ENCODE measurements at places on chromosomes 5 and 9.

DNA sequence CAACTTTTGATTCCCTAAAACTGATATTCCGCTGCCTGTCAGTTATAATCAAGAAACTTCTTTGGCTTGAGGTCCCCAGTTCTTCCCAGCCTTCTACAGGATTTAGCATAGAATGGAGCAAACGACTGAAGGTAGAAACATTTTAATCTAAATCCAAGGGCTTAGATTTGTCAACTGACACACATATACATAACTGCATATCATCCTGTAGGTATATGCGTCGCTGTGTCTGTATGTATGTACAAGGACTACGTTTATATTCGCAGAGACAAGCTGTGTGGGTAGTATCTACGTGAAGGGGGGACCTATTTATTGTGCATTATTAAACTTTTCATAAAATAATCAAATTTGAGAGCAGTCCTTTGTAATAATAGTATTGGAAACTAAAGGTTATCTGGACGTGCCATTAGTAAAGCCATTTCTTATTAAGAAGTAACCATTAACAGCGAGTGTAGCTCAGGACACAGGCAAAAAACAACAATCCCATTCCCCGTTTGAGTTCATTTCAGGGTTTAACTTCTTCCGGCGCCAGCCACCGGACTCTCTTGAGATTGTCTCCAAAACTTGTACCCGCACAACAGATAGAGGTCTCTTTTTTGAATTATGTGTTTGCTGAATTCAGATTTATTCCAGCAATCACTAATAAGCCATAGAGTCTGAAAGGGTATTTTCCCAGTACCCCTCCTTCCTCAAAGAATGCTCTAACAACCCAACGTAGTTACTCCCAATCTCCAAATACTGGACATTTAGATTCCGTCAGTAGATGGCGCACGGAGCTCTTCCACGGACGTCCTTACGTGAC, 2.1 kb upstream of the MLLT3 start:
- no peak for DNase-seq

DNA sequence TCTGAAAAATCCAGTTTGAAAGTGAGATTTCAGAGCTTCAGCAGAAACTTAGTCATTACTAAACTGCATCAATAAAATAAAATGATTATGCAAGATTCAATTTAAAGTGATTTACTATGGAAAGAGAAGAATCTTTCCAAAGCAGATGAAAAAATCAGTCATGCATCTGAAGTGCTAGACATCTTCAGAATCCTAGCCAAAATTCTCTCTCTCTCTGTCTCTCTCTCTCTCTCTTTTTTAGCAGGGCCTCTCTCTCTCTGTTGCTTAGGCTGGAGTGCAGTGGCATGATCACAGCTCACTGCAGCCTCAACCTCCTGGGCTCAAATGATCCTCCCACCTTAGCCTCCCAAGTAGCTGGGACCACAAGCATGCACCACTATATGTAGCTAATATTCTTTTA, 18.2 kb upstream of the UBLCP1 start:
- DNase-seq, result no peak

DNA sequence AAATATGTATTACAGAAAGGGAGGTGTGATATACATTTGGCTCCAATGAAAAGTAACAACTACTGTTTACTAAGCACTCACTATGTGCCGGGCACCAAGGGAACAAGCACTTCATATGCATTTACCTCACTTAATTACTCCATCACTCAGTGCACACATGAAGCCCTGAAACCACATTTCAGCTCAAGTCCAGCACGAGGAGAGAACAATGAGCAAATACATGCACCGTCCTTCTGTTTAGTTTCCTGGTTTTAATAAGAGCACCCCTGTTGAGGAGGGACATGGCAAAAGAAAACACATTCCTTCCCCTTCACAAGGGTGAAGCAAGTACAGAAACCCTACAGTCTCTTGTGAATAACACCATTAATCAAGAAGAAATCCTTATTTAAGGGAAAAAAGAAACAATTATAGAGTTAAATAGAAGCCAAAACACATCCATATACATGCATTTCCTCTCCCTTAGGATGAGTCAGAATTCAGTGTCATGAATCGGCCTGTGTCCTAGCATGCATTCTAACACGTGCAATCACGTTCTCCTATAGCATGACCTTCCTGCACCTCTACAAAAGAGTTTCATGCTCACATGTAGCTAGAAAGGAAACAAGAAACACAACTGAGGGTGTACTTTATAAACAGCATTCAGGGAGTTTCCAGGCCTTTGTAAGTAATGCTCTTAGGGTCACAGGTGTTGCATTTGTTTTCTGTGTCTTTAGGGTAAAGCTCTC, 411.6 kb downstream of the BNC2 start:
- DNase-seq, result no peak

GRCh38 chr9:105127863-105128220, 116.6 kb upstream of the SLC44A1 start:
- no peak for DNase-seq

- DNase-seq, result no peak
Measured at GRCh38 chr9:93820667-93821306, 134.4 kb downstream of the BARX1 start.

- no peak for DNase-seq
Measured at GRCh38 chr5:18602402-18602801, 968.1 kb downstream of the TAF11L14 start.

GRCh38 chr5:87526131-87526530, 113.4 kb upstream of the CCNH start:
- DNase-seq, result no peak

GRCh38 chr9:70409280-70409679, 5.2 kb downstream of the KLF9 start:
- no peak for DNase-seq

GRCh38 chr5:180486636-180487149, 7.5 kb upstream of the CNOT6 start:
- DNase-seq, result no peak

GRCh38 chr5:125150041-125150669, 403.7 kb upstream of the ZNF608 start:
- no peak for DNase-seq

DNA sequence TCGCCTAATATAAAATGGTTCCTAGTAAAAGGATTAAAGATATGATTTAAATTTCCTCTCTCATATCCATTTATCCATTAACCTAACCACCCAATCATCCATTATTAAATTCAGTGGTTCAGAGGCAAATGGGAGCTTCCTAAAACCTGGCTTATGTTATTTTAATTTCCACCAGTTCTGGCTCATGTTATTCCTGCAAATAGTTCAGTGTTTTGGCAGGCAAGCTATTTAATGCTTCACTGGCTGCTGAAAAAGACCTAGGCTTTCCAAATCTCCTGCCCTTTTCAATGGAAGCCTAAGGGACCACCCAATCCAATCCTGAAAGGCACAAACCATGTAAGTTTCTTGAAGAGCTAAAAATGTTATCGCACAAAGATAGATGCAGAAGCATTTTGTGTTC, 52.3 kb downstream of the POC5 start:
- no peak for DNase-seq

GRCh38 chr9:114086009-114086408, 7.9 kb upstream of the AMBP start:
- no peak for DNase-seq

GRCh38 chr5:1931604-1932231, 49.0 kb upstream of the IRX4 start:
- DNase-seq, result no peak

GRCh38 chr5:133742431-133742988, 130.2 kb upstream of the FSTL4 start:
- no peak for DNase-seq

DNA sequence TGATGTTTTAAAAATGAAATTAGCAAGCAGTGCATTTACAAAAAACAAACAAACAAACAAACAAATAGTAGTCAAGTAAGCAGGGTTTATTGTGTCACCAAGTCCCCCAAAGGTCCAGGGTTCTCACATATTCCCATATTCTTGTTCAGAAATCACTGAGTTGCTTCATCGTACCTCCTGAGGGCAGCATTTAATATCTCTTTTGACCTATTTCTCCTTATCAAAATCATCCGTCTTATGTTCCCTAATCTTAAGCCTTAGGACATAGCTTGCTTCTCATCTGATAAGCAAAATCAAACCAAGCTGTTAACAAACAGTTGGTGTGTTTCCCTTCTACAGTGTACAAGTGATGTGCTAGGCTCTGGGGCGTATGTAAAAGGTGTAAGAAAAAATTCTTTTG, 109.5 kb upstream of the MAN2A1 start:
- no peak for DNase-seq

GRCh38 chr9:136587145-136587943, 41.5 kb upstream of the NOTCH1 start:
- DNase-seq, result no peak

- DNase-seq, result no peak
Measured at GRCh38 chr5:169988206-169988605, 7.9 kb upstream of the INSYN2B start.

DNA sequence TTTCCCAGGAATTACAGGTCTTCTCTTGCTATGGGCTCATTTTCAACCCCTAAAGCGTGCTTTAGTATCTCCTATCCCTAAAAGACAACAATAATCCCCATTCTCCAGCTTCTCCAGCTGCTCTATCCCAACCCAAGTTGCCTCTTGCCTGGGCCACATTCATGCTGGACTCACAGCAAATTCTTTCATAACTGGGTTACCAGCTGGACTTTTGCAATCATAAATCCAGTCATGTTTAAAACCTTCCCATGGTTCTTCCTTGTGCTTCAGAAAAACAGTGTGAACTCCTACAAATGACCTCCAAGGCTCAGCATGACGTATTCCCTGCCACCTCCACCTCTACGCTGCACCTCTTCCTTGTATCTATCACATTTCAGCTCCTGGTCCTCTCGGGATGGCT, 346.9 kb downstream of the GADD45G start:
- no peak for DNase-seq

- DNase-seq, result no peak
Measured at GRCh38 chr5:100493996-100494395, 41.2 kb upstream of the FAM174A start.

DNA sequence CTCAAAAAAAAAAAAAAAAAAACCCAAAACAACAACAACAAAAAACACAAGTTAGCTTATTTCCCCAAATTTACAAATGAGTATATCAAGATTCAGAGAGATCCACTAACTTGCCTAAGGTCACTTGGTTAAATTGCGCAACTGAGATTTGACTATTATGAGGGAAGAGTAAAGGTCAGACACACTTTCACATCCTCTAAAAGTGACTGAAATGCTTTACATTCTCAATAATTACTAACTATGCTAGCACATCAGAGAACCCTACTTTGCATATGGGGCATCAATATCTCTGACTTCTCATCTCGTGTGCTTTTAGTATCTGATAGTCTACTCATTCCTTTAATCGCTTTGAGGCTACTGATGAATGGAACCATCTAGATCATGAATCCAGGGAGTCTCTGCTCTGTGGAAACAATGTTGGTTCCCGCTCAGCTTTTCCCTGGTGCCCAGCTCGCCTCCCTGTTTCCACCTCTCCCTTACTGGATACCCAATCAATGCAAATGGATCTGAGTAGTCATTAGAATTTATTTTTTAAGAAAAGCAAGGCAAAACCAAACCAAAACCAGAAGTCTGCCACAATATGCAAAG, 182.1 kb upstream of the TRIM32 start:
- no peak for DNase-seq

DNA sequence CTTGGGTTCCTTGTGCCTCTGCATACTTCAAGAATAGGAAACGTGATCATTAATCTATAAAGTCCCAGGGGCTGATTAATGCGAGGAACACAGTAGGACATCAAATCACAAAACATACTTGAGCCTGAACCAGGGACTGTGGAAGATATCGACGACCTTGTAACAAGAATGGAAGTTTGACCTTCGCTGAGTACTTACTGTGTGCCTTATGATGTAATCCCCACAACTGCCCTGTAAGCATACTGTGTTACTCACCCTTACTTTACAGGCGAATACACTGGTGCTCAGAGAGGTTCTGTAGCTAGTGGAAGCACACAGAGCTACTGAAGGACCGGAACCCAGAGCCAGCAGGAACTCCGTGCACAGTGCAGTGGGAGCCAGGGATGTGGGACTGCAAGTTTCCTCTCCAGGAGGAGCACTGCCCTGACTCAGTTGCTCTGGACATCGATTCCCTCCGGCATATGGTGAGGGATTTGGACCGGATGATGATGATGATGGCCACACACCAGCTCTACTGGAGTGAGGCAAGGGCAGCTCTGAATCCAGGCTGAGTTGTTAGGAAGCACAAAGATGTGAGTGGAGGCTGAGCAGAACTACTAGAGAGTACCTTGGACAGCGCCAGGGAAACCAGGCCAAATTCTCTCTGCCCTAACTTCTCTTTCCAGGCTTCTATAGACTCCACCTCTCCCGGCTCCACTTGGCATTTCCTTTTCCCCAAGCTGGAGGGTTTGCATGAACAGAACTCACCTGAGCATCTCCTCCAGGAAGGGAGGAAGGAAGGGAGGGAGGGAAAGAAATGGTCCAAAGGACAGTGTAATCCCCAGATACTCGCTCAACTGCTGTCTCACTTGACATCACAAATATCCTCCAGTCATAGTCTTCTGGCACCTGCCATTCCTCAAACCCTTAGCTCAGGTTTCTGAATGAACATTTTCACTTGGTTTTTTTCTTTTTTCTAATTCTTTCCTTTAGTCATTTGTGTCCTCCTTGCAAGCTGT, 1.5 kb upstream of the GABBR2 start:
- no peak for DNase-seq

- DNase-seq, result no peak
Measured at GRCh38 chr9:122812736-122813135, 12.8 kb downstream of the OR1K1 start.

DNA sequence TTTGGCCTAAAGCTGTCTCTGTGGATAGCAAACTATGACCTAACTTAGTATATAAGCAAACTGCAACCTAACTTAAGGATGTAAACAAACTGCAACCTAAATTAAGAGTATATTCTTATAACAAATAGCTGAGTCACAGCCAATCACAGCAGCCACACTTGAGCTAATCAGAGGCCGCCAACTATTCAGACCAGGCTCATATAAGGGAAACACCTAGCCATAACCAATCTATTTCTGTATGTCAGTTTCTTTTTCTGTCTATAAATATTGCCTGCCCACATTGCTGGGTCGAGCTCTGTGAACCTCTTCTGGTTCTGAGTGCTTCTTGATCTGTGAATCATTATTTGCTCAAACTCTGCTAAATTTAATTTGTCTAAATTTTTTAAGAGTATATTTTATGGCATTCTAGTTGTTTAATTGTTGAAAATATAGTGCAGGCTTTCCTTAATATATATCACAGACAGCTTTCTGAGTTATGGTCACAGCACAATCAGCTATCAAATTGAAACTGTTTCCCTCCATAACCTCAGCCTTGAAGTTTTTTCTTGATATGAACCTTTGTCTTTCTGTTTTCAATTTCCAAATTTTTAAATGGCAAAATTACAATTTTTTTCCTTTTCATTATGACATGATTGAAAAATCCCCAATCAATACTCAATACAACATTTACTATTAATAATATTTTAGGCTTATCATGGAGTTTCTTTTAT, 327.1 kb upstream of the NUDT12 start:
- DNase-seq, result no peak

- no peak for DNase-seq
Measured at GRCh38 chr5:75040973-75041372, 11.4 kb downstream of the GCNT4 start.

- DNase-seq, result no peak
Measured at GRCh38 chr5:72170101-72170500, 62.8 kb downstream of the MAP1B start.

GRCh38 chr9:79369676-79370075, 202.1 kb upstream of the TLE4 start:
- no peak for DNase-seq
